Naive thymus-derived CD4-positive, alpha-beta T cell (primary cell): ENCODE measurements at places on chromosomes 1 and 21.

DNA sequence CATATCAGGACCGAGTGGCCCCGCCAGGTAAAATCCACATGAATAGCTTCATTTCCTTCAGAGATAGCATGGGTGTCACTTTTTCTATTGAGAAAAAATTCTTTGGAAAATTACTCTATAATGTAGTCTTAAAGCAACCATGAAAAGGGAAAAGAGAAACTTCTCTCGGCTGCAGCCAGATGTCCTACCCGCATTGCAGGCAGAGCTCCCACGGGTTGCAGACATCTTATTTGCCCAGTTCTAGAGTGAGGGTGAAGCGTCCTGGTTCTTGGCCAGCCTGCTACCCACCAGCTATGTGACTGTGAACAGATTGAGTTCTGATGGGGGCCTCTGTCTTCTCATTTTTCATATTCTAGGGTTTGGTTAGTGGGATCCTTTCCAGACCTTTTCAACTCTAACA lies 5.0 kb downstream of the ATP1B1 start:
- DNase-seq: no peak

- DNase-seq: no peak
Observed at GRCh38 chr1:157238585-157238984, 100.4 kb upstream of the ETV3 start.

DNA sequence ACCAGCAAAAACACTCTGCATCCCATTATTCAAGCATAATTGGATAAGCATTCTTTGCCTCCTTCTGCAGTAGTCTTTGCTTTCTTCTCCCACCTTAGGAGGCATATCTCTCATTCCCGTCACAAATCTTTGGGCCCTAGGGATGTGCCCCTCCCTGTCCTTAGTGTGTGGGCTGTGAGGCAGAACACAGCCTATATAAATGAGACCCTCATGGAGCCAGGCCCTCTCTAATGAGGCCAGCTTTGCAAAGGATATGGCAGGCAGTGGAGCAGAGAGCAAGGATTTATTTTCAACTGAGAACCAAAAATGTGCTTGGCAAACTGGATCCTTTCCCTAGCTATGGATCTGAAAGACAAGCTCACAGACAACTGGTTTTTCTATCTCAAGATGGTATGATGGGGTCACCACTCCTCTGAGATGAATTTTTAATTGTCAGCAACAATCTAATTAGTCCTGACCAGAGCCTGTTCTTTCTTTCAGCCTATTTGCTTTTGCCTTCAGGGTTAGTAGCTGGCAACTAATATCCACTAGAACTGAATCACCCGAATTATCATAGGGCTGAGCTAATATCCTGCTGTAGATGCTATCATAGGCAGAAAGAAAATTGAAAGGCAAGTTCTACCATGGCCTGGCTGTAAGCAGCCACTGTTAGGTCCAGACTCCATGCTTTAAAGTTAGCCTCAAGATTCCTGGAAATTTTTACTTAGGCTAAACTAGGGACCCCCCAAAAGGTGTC lies 134.2 kb downstream of the SYT2 start:
- DNase-seq: no peak

DNA sequence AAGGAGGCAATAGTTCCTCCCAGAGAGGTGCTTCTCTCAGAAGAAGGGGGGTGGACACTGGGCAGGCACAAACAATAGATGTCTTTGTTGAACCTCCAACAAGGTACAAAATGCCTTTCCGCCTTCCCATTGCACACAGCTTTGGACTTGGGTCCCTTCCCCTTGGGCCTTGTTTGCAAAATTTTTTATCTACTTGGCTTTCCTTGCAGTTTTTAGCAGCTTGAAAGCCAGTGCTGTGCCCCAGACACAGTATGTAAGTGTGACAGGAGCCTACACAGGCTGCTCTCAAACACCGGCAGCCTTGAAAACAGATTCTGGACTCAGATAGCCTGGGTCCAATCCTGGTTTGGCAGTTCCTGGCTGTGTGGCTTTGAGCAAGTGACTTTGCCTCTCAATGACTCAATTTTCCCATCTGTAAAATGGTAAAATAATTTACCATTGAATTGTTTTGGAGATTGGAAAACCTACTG lies 43.0 kb downstream of the ELAPOR1 start:
- no peak for DNase-seq

- no peak for DNase-seq
Observed at GRCh38 chr1:169892927-169893644, 610 bp downstream of the SCYL3 start.

DNA sequence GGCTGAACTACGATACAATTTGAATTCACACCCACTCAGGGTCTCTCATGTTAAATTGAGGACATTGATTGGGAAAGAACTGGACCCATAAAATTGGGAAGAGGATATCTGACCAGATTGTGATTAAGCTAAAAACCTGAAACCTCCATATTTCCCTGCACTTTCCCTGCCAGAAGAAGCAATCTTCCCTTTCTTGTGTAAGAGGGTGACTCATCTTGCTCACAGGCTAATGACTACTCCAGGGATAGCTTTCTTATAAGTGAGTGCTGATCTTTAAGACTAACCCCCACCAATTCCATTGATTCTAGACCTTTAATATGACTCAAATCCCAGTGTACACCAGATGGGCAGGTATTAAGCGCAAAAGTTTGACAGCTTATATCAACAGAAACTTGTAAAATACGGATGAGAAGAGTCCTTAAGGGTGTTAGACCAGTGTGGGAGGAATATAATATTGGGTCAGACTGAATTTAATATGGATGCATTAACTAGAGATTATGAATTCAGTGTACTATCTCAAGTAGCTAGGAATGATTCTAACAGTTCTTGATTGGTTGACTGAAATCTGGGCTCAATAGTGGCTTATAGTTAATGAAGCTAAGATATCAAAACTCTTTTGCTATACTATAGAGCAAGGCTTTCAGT lies 12.1 kb upstream of the SGIP1 start:
- DNase-seq: no peak

GRCh38 chr1:182652933-182653332 lies 31.5 kb downstream of the RGS8 start:
- no peak for DNase-seq

DNA sequence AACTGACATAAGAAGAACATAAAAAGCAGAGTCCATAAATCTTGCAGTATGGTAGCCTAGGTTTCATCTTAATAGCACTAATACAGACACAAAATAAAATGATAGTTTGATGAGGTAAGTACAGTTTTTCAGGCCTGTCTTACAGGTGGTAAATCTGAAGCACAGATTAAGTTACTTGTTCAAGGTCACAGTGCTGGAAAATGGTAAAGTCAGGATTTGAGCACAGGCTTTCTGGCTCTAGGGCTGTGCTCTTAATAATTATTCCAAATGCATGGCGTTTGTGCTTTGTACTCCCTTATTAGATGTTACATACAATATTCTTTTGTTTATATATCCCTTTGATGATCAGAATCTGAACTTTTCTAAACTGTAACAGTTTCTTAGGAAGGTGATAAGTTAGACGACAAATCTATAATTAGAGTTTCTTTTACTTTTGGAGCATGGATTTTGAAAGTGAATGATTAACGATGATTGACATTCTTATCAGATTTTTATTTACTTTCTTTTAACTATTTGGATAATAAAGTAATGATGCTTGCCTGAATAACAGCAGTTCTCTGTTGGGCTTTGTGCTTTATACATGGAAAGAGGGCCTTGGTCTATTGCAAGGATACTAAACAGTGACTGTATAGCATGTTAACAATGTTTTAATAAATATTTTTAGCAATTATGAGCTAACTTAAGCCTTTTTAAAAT lies 101.5 kb upstream of the CACYBP start:
- DNase-seq: no peak

DNA sequence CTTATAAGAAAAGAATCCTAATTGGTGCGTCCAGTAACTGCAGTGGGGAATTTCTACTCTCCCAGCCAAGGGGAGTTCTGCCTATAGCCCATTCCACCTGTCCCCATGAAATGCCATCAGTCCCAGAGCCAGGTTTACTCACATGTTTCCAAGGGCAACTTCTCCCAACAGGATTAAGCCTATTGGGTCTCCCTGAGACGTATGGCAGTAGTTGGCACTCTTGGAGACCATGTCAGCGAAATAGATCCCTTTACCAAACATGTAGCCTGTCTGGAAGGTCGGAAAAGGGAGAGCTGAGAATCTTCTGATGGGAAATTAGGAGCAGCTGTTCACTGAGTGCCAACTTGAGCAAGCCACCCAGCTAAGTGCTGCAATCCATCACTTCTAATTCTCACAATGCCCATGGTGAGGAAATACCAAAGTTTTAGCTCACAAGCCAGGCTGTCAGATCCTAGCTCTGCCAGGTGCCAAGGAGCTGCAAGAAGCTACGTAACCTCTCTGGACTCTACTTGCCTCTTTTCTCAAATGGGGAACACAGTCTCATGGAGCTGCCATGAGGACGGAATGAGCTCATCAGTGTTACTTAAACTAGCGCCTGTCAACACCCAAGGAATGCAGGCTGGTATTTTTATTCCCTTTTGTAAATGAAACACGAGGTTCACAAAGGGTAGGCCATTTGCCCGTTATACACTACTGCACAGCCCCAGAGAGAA lies 43.9 kb downstream of the PARP1 start:
- no peak for DNase-seq

- no peak for DNase-seq
Observed at GRCh38 chr1:118963456-118964430, 24.4 kb downstream of the TBX15 start.

DNA sequence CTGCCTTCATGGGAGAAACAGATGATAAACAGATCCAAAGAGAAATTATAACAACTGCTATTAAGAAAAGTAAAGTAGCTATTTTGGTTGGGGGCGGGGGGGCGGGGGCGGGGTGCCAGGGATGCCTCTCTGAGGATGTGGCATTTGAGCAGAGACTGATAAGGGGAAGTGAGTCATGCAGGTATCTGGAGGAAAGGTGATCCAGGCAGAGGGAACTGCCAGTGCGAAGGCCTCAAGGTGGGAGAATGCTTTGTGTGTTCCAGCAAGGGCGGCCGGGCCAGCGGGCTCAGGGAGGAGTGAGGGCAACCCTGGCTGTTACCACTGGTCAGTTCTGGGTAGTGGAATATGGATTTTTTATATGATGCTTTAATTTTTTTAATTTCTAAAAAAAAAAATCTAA lies 7.0 kb upstream of the TNFRSF1B start:
- no peak for DNase-seq

- DNase-seq: no peak
Observed at GRCh38 chr1:27122652-27123051, 32.3 kb downstream of the SLC9A1 start.

- no peak for DNase-seq
Observed at GRCh38 chr1:228792601-228793000, 57.3 kb downstream of the RHOU start.

DNA sequence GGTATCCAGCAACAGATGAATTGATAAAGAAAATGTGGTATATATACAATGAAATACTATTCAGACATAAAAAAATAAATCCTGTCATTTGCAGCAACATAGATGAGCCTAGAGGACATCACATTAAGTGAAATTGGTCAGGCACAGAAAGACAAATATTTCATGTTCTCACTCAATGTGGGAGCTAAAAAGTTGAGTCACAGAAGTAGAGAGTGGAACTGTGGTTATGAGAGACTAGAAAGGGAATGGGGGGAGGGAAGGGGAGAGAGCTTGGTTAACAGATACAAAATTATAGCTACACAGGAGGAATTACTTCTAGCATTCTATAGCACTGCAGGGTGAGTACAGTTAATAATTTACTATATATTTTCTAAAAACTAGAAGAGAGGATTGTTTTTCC lies 37.1 kb upstream of the SERPINC1 start:
- DNase-seq: no peak
